ENCODE measurements at places on chromosomes 11 and 22.
A peak's percentile ranks its signal among the peaks of the same experiment; 100 is the strongest.

DNA sequence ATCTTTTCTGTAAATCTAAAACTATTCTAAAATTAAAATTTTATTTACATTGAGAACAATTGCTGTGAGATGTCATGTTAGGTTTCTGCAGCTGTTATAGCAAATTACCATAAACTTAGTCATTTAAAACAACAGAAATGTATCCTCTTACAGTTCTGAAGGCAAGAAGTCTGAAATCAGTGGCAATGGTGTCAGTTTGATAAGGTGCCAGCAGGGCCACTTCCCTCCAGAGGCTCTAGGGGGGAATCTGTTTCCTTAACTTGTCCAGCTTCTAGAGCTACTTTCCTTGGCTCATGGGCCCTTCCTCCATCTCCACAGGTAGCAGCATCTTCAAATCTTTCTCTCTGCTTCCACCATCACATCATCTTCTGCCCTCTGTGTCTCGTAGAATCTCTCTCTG lies 23.0 kb downstream of the MOGAT2 start:
- DNase-seq, result no peak

- no peak for DNase-seq
Observed at GRCh38 chr11:60118338-60118737, 29.9 kb downstream of the MS4A2 start.

- DNase-seq, result no peak
Observed at GRCh38 chr22:32620992-32621391, 146.4 kb downstream of the FBXO7 start.

GRCh38 chr11:26204101-26204500 lies 127.8 kb upstream of the ANO3 start:
- DNase-seq, result no peak

- DNase-seq, result no peak
Observed at GRCh38 chr11:13874597-13874996, 87.9 kb upstream of the SPON1 start.

DNA sequence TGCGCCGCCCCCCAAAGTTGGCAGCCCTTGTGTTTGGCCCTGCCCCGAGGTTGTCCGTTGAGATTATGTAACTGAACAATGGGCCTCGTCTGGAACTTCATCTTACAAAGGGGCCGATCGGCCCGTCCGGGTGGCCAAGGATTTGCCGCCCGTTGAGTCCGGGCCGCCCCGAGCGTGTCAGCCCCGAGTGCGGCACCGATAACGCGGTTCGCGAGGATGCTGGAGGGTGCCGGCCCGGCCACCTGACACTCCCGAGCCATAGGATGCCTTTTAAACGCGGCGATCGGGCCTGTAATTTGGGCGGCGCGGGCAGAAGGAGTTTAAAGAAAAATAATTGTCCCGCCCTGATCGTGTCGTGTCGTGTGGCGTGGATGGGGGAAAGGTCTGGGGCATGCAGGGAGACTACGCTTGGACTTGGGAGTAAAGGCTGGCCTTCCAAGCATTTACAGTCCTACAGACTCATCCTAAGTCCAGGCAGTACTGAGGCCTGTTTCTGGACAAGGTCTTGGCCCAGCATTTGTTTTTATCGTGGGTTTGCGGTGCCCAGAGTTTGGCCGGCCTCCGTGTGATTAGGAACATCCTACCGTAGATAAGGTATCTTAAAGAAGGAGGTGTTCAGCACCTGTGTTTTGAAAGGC lies 1.3 kb downstream of the WEE1 start:
- peak; percentile 59 for DNase-seq

DNA sequence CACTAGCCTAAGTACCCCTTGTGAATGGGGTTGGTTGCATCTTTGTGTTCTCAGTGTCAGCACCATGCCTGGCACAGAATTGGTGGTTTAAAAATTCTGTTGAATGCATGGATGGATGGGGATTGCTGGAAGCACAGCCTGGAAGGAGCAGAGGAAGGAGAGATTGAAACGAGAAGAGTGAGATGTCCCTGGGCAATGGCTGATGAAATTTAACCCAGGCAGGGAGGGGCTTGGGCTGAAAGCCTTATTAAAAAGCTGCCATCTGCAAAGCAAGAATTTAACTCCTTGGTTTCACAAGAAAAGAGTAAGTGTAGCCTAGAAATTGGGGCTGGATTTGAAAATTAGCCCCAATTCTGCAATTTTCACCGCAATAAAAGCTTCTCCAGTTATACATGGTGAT lies 126.7 kb downstream of the TEAD1 start:
- no peak for DNase-seq

Measured in fibroblast of the aortic adventitia (primary cell).